ENCODE measurements at places on chromosomes 3 and 15. TPM values are rescaled to one million over a fixed set of nuclear protein-coding genes. Genes with fewer than 3 reads are reported as not detected.

Gene RFX7
- 12.1 TPM for total RNA-seq

Gene GADL1
- not detected for total RNA-seq

Gene CLDND1
- total RNA-seq: 45.0 TPM

Gene FOXB1
- not detected for total RNA-seq

Gene CASR
- not detected for total RNA-seq

Gene TNNC1
- 0.86 TPM for total RNA-seq
